Activated T-helper 1 cell treated with anti-CD3 and anti-CD28 coated beads, Interleukin-2, amount 50 U/mL, for 16 hours (primary cell): ENCODE measurements at places on chromosomes 5 and 9.

- no peak for DNase-seq
These were observed 63.1 kb downstream of the NACC2 start for GRCh38 chr9:136031741-136032730.

DNA sequence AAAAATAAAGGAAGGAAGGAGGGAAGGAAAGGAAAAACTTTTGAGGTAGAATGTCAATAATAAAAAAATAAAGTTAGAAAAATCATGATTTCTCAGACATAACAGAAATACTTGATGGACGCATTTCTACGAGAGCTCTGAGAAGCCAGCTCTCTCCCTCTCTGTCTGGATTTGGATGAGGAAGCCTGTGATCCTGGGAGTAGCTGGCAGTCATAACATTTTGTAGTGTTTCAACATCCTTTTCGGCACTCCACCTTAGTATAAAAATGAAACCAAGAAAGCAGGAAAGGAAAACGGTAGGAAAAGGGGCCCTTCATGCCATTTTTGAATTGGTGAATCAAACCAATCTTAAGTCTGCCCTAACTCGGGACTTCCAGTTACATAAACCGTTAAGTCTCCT, 321.3 kb downstream of the EPB41L4A start:
- DNase-seq = no peak

DNA sequence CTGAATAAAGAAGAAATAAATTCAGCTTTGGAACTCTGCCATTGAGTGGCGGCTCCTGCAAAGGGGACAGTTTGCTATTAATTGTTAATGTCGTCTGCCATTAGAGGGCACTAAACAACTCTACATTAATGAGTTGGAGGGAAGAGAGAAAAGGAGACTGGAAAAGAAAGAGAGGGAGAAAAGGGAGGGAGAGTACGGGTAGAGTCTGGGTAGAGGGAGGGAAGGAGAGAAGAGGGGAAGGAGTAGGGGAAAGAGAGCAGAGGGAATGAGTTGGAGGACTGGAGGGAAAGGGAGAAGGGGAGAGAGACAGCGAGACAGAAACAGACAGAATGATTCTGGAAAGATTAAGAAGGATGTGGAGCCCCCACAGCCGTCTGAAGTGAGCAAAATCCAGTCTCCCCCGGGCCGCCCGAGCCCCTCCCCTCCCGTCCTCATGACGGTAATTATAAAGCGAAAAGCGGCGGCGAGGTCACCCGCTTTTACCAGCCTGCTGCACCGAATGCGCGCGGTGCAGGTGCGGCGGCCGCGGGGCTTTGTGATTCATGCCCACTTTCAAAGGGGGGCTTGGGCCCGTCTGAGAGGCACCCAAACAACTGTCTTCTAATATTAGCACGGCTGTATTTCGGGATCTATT, 1.9 kb upstream of the FST start:
- no peak for DNase-seq

GRCh38 chr5:127961006-127961762, 122.4 kb upstream of the SLC12A2 start:
- no peak for DNase-seq

- peak; percentile 34 for DNase-seq
These were observed 28.0 kb upstream of the ADAM19 start for GRCh38 chr5:157603333-157604190.

- DNase-seq = no peak
These were observed 786 bp upstream of the NTNG2 start for GRCh38 chr9:132160802-132161742.

- no peak for DNase-seq
These were observed 191.9 kb downstream of the FANCC start for GRCh38 chr9:95125652-95126051.

GRCh38 chr9:72477930-72478518, 43.4 kb upstream of the TMC1 start:
- DNase-seq = no peak

DNA sequence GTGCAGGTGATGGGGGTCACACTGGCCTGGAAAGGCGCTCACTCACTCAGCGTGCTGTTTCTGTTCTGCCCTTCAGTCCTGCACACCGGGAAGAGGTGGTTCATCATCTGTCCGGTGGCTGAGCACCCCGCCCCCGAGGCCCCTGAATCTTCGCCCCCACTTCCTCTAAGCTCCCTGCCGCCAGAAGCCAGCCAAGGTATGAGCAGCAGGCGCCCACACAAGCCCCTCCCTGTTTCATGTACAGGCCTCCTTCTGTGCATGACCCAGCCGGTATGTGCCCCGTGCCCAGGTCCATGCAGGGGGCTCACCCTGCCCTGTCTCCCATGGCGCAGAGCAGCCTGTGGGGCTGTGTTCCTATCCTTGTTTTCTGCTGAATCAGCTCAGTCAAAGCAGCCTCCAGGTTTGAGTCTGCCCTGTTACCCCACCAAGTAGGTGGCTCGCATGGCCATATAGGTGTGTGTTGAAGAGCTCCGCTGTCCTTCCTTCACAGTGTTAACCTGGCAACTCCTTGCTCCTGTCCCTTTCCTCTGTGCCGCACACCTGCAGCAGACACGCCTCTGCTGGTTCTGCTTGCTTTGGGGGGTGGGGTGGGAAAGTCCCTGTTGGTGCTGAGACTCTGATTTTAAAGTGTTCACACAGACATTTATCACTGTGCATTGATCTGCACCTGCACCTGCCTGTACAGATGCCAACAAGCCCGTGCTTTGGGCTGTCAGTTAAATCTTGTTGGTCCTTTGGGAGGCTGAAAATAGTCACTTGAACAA, 84.8 kb downstream of the WNK2 start:
- DNase-seq = no peak

DNA sequence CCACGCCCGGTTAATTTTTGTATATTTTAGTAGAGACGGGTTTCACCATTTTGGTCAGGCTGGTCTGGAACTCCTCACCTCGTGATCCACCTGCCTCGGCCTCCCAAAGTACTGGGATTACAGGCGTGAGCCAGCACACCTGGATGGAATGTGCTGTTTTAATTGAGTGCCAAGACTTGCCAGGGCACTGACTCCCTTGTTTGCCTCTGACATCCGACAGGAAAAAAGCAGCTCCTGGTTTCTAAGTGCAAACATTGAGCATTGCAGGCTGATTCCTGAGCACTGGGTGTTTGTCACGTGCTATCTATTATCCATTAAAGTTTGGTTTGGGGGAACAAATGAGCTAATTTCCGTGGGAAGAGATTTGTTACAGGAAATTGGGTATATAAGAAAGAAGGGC, 70.6 kb upstream of the CKMT2 start:
- no peak for DNase-seq

GRCh38 chr9:100667448-100667847, 89.6 kb downstream of the CAVIN4 start:
- no peak for DNase-seq

DNA sequence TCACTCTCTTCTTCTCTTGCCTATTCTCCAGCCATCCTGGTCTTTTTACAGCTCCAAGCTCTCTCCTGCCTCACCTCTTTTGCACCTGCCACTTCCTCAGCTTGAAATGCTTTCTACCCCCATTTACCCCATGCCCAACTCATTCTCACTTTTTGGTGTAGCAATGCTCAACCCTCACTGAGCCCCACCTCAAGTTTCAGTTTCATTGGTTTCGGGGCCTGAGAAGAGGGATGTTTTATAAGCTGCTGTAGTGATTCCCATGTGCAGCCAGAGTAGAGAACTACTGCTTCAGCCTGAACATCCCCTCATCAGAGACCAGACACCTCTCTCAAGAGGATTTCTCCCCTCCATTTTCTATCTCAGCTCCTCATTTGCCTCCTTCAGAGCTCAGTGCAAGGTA, 45.2 kb upstream of the FYB1 start:
- no peak for DNase-seq

DNA sequence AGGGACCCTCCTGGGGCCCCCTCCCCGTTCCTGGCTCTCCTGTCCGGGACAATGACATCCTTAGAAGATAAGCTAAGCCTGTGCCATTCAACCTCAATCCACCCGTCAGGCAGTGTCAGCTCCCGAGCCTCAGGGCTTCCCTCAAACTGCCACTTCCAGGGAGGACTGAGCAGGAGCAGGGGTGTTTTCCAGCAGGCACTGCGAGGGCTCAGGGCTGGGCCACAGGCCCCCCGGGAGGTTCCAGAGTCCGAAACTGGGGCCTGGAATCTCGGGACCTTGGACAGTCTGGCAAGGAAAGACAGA, 26.2 kb downstream of the LHX3 start:
- no peak for DNase-seq

- DNase-seq = no peak
These were observed 44.1 kb upstream of the ACO1 start for GRCh38 chr9:32340361-32340760.

GRCh38 chr9:133121198-133121914, at the start of gene RALGDS:
RALGDS (minus strand) TSS chr9:133121240; CDS start chr9:133121154, 86 bp downstream.
- DNase-seq = peak; percentile 88

DNA sequence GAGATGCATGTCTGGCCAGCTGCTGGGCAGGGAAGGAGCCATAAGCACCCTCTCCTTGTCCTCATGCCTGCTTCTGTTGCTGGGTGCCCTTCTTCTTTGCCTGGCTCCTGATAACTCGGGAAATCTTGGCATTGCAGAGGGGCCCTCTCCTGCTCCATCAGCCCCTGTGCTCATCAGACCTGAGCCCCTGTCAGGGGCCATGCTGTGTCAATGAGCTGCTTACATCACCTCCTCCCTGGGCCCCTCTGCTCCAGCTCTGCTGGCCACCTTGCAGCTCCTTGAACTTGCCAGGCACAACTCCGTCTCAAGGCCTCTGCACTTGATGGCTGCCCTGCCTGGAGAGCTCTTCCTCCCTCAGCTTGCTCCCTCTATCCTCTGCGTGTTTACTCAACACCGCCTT, 194.3 kb downstream of the TTLL11 start:
- no peak for DNase-seq

DNA sequence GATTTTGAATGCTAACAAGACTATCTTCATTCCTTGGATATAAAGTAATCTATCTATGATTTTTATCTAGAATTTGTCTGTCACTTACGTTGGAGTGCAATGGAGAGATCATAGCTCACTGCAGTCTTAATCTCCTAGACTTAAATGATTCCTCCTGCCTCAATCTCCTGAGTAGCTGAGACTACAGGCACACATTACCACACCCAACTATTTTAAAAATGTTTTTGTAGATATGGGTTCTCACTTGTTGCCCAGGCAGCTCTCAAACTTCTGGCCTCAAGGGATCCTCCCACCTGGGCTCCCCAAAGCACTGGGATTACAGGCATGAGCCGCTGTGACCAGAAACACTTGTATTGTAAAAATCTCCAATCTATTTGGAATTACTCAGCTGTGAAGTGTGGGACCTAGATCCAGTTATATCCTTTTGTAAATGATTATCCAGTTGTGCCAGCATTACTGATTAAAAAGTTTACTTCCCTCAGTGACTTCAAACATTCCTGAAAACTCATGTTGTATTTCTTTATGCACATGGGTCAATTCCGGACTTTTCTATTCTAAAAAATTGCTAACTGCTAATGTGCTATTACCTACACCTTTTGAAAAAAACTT, 1793.8 kb upstream of the WWC1 start:
- DNase-seq = no peak
